ENCODE measurements at places on chromosomes 11 and 22.

GRCh38 chr11:46697303-46697702 is 3.1 kb downstream of the ARHGAP1 start:
- no peak for DNase-seq

- DNase-seq, result no peak
Measured at GRCh38 chr11:64409278-64409677, 50.3 kb downstream of the RPS6KA4 start.

DNA sequence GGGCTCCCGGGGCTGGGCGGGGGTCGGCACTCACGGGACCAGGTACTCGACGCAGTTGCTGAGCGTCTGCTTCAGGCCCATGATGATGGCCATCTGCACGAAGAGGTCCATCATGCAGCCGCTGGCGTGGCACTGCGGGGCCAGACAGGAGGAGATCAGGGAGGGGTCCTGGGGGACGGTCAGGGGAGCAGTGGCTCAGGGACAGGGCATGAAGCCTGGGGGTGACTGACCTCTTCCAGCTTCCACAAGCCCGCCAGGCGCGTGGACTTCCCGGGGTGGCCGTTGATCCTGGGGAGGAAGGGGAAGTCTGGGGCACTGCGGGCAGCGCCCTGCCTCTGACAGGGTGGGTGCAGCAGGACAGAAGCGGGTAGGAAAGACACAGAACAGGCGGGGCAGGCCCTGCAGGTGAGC is 6.1 kb upstream of the SIGIRR start:
- no peak for DNase-seq

- no peak for DNase-seq
Measured at GRCh38 chr11:130940706-130941105, 24.4 kb upstream of the SNX19 start.

GRCh38 chr11:118290923-118291322 is 13.6 kb upstream of the CD3E start:
- DNase-seq, result no peak

- DNase-seq, result no peak
Measured at GRCh38 chr22:26883393-26883792, 226.0 kb downstream of the MIAT start.

GRCh38 chr11:12707500-12707880 is 33.3 kb downstream of the TEAD1 start:
- no peak for DNase-seq

- DNase-seq, result no peak
Measured at GRCh38 chr22:38347181-38347943, 30.1 kb upstream of the CSNK1E start.

DNA sequence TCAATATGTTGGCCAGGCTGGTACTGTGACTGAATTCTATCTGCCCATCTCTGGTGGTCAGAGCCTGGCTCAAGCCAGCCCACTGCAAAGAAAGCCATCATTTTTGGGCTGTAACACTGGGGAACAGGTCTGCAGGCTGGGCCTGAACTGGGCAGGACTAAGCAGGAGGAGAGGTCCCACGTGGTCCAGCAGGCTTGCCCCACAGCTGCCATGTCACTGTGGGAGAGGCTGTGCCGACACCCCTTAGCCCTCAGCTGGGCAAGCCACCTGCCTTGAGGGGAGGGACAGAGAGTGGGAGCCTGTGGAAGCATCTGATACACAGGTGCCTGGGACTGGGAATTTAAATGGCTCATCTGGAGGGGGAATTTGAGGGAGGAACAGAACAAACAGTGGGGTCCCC is 66.7 kb upstream of the CLTCL1 start:
- DNase-seq, result no peak

GRCh38 chr11:114228435-114229411 is 67.5 kb upstream of the NNMT start:
- no peak for DNase-seq

DNA sequence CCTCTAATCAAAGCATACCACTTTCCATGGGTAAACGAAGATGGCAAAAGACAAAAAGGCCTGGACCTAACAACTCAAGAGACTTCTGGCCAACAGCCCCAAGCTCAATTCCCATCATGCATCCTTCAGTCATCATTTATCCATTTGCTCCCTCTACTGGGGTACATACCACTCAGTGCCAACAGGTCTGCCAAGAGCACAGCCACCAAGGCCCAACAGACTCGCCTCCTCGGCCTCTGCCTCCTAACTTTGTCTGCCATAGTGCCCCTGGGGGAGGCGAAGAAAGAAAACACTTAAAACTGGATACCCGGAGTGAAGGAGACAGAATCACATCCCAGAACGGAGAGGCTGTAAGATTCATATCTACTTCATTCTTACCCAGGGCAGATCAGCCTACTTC is 1.1 kb downstream of the HYOU1 start:
- DNase-seq, result no peak

GRCh38 chr11:128318856-128319474 is 268.4 kb downstream of the ETS1 start:
- no peak for DNase-seq

GRCh38 chr11:72600557-72600956 is 73.7 kb downstream of the PDE2A start:
- DNase-seq, result no peak

DNA sequence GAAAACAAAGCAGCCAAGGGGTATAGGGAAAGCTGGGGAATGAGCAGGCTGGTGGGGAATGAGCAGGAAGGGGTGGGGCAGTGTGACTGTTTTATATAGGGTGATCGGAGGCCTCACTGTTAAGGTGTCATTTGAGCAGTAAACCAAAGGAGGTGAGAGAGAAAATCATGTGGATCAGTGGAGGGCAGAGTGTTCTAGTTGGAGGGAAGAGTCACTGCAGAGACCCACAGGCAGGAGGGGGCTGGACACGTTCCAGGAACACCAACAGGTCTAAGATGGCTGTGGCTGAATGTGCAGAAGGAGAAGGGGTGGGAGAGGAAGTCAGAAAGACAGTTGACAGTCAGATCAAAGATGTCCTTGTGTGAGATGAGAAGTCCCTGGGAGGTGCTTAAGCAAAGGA is 103.8 kb downstream of the ENTHD1 start:
- no peak for DNase-seq

- DNase-seq, result no peak
Measured at GRCh38 chr11:74279256-74279655, 32.2 kb downstream of the P4HA3 start.

GRCh38 chr11:117459979-117460300 is 132.3 kb downstream of the CEP164 start:
- no peak for DNase-seq

- DNase-seq, result no peak
Measured at GRCh38 chr11:91421641-91422040, 803.0 kb upstream of the FAT3 start.

- DNase-seq, result no peak
Measured at GRCh38 chr11:122747351-122747781, 90.9 kb upstream of the CRTAM start.

DNA sequence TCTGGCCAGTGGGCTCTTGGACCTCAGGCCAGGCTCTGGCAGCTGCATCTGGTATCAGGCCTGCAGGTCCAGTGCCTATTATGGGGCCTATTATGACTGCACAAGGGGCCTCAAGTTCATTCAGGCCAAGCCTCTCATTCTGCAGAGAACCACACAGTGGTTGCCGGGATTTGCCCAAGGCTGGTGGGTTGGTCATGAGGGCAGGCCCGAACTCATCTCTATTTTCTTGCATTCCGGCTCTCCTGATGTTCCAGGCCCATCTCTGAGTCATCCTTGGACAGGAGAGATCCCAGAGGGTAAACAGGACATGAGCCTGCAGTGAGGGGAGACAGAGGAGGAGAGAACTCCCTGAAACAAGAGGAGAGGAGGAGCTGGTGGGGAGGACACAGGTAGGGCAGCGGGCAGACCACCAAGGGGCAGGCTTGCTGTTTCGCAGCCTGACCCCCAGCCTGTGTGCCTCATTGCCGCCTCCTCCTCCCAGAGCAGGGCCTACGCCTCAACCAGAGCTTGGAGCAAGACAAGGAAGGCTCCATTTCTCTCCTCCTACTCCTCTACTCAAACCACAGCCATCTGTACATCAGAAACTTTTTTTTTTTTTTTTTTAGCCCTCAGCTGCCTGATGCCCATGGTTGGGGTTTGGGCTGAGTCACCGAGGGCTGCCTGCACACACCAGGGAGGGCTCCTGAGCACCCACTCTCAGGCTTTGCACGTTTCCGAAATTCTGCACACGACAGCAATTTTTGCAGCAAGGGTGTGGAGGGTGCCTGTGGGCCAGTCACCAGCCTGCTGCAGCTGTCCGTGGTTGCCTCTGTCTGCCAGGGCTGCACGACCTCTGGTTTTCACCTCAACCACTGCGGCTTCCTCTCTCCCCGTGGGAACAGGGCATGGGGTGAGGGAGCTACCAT is 12.7 kb upstream of the TREH start:
- DNase-seq, result no peak

DNA sequence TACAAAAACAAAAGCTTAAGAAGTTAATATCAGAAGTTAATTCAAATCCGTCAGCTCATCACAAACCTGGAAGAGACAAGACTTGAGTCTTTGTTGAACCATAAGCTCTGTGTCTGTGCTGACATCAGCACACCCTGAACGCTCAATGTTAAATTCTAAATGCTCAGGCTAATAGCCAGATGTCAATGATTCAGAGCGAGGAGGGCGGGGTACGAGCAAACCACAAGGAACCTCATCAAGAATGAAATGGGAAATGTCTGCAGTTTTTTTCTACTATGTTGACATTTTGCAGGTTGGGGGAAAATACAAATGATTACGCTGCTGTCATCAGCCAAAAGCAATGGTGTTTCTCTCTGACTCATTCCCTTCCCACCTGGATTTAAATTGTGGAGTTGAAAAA is 1057.2 kb downstream of the NTM start:
- DNase-seq, result no peak
